BJ (cell line): ENCODE measurements at places on chromosomes 7 and 10. TPM values are rescaled to one million over a fixed set of nuclear protein-coding genes. Genes with fewer than 3 reads are reported as not detected.

The HOXA10 gene
- polyA plus RNA-seq, result 54.7 and 59.6 TPM in 2 replicates

The HPS1 gene
- polyA plus RNA-seq, result 45.8 and 88.8 TPM in 2 replicates

The PAPSS2 gene
- 133 and 136 TPM in 2 replicates for polyA plus RNA-seq

The NRAP gene
- polyA plus RNA-seq, result not detected in 2 replicates

The ZCCHC24 gene
- polyA plus RNA-seq, result 34.2 and 49.1 TPM in 2 replicates

The CCDC172 gene
- polyA plus RNA-seq, result not detected in 2 replicates

The CPN1 gene
- not detected in 2 replicates for polyA plus RNA-seq

The ELOVL3 gene
- 0.34 and 0.43 TPM in 2 replicates for polyA plus RNA-seq

The NPFFR1 gene
- not detected in 2 replicates for polyA plus RNA-seq

The INMT gene
- polyA plus RNA-seq, result 1.3 TPM in 2 replicates

The AEBP1 gene
- polyA plus RNA-seq, result 45.7 and 117 TPM in 2 replicates
